Mesenchymal stem cell (in vitro differentiated cells and primary cell): ENCODE measurements at places on chromosomes 7 and 10.
A peak's percentile ranks its signal among the peaks of the same experiment; 100 is the strongest.

DNA sequence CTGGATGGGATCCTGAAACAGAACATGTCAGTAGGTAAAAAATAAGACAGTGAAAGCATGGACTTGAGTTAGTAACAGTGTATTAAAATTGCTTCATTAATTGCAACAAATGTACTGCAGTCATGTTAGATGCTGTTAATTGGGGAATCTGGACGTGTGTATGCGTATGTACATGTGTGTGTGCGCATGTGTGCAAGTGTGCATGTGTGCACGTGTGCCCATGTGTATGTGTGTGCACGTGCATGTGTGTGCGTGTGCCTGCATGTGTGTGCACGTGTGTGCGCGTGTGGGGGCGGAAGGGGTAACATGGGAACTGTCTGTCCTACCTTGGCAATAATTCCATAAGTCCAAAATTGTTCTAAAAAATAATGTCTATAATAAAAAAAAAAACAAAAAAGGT lies 67.3 kb downstream of the SMURF1 start:
- no peak for DNase-seq

DNA sequence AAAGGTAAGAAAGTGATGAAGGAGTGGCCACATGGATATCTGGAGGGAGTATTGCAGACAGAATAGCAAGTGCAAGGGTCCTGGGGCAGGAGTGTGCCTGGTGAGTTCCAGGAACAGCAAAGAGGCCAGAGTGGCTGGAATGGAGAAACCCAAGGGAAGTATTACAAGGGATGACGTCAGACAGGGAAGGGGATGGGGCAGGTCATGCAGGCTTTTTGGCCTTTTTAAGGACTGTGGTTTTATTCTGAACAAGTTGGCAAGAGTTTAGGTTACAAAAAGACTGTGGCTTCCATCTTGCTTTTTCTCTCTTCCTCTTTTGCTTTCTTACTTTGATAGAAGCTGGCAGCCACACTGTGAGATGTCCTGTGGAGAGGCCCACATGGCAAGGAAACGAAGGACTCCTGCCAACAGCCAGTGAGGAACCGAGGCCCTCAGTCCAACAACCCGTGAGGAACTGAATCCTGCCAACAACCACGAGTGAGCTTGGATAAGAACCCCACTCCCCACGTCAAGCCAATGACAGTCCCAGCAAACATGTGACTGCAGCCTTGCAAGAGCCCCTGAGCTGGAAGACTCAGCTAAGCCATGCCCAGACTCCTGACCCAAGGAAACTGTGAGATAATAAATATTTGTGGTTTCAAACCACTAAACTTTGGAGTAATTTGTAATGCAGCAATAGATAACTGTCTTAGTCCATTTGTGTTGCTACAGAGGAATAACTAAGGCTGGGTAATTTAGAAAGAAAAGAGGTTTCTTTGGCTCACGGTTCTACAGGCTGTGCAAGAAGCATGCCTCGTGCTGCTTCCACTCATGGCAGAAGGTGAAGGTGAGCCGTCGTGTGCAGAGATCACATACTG lies 19.8 kb upstream of the KDM7A start:
- DNase-seq = peak; percentile 63

- DNase-seq = peak; percentile 60
Measured at GRCh38 chr10:110530131-110530831, 32.6 kb downstream of the DUSP5 start.

- no peak for DNase-seq
Measured at GRCh38 chr10:21751341-21752310, 217.6 kb downstream of the MLLT10 start.

- DNase-seq = peak; percentile 73
Measured at GRCh38 chr10:35563261-35563891, 41.8 kb upstream of the GJD4 start.

GRCh38 chr10:14360515-14360914 lies 29.8 kb upstream of the FRMD4A start:
- DNase-seq = no peak

- DNase-seq = no peak
Measured at GRCh38 chr7:151595702-151596350, 76.1 kb upstream of the RHEB start.

DNA sequence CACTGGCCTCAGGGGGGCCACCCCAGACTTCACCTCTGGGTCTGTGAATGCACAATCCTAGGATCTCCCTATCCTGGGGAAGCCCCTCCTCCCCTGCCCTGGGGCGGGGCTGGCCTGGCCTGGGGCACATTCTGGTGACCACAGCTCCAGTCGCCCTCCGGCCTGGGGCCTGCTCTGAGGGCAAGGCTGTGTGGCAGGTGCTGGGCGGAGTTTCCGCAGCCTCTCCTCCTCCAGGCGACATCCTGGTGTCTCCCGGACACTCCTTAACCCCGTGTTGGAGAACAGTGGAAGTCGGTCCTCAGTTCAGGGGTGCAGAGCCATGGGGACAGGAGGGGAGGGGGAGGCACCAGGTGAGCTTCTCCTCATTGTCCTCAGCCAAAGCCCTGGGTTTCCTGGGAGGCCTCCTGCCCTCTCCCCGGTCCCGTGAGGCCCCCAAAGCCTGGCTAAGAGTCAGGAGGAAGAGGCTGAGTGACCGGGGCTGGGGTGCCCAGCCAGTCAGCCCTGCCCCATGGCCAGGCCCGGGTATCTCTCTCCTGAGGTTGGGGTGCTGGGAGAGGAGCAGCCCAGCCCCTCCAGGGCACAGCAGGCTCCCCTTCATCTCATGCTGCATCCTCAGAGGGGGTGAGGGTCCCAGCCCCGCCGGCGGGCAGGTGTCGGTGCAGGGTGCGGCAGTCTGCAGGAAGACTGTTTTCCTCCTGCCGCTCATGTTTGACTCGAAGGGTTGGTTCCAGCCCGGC lies 22.6 kb downstream of the UNCX start:
- no peak for DNase-seq

DNA sequence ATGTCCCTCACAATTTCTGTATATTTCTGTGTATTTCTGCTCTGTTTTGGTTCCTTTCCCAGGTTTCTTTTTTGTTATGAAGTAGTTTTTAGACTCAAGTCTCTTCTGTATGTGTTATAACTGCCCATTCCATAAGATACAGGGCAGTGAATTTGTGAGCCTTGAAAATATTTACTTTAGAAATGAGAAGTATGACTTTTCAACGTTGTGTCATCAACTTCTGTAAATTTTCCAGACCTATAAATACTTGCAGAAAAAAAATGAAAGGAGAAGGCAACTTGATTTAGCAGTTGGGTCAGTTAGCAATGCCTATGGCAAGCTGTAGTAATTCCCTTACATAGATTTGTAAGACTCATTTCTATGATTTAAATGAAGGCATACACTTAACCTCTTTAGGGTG lies 11.5 kb downstream of the EGFR start:
- no peak for DNase-seq

GRCh38 chr10:35574924-35575352 lies 30.2 kb upstream of the GJD4 start:
- DNase-seq = peak; percentile 91

- DNase-seq = no peak
Measured at GRCh38 chr10:18868919-18869318, 179.7 kb upstream of the MALRD1 start.

GRCh38 chr10:112195224-112195623 lies 11.7 kb upstream of the GPAM start:
- no peak for DNase-seq

DNA sequence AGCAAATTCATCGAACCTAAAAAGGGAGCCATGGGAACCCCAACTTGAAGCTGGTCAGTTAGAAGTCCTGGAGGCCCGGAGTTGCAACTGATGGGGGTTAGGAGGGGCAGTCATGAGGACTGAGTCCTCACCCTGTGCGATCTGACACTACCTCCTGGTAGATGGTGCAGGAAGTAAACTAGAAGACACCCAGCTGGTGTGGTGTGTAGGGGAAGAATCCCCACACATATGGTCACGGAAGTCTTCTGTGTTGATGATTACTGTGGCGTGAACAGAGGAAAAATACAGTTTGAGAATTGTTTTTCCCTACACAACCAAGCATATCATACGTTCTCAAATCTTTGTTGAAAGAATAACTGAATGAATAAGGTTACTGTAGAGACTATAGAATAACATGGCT lies 164.6 kb upstream of the KCTD7 start:
- DNase-seq = no peak

GRCh38 chr7:33932832-33933468 lies 27.6 kb downstream of the BMPER start:
- peak; percentile 80 for DNase-seq

GRCh38 chr10:48885376-48885775 lies 54.3 kb downstream of the LRRC18 start:
- DNase-seq = no peak

DNA sequence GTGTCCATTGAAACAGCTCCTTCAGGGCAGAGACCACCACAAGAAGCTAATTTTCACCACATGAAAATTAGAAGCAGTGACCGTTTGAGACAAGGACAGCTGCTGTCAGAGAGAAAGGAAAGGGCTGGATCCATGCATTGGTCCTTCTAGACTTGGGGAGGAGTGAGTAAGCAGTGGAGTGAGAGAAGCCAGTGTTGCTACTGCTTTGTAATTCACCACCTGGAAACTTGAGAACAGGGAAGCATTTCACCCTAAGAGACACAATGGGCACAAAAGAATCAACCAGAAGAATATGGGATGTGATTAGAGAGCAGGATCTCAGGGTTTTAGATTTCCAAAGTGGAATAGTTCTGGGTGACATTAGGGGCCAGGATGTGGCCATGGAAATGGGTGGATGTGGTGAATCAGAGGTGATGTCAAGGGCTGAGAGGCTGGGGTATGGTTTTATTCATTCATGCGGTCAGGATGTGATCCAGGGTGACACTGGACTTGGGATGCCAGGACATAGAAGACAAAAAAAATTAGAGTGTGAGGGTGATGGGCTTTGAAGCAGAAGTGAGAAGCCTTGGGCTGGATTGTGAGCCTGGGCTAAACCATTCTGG lies 61.6 kb downstream of the DENND11 start:
- no peak for DNase-seq

DNA sequence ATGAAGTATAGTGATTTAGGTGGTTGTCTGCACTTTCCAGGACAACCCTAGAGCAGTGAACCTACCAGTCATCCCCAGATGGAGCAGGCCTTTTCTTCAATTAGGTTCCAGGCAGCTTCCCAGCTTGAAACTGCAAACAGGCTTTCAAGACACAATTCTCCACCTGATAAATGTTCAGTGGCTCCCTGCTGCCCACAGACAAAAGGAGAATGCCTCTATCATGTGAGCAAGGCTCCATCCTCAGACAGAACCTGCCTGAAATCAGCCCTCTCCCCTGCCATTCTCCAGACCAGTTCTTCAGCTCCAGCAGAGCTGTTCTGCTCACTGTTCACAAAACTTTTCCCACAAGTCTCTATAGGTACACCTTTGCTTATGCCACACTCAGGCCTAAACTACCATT lies 22.1 kb downstream of the RELN start:
- no peak for DNase-seq

GRCh38 chr10:11338160-11338844 lies 273.1 kb downstream of the USP6NL start:
- DNase-seq = no peak

DNA sequence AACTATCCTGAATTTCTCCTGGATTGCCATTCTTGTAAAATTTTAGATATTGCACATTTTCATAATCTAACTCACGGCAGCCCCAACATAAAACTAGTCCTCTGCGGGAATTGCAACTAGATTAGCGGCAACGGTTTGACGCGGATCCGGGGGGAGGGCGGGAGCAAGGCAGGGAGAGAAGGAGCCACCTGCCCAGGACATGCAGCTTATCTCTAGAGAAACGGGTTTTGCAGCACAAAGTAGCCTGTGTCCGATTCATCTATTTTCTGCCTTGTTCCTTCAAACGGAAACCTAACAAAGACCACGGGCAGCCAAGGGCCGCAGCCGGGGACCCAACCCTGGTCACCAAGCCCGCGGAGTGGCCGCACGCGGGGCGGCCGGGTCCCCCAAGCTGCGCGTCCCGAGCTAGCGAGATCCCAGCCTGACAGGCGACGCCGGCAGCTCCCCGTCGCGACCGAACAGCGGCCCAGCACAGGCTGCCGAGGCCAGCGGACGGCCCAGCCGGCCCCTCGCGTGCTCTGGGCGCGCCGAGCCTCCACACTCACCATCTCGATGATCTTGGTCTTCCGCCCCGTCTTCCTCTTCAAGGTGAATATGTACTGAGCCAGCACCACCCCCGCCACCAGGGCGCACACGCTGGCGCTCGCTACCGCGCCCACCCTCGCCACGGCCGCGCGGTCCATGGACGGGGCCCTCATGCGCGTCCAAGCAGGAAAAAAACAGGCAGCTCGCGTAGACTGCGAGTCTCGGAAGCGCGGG lies at the start of gene NT5C3A:
NT5C3A (minus strand) TSS at position 754 of the 759 bp plus-strand sequence; CDS start at position 683, 71 bp downstream.
- peak; percentile 53 for DNase-seq

DNA sequence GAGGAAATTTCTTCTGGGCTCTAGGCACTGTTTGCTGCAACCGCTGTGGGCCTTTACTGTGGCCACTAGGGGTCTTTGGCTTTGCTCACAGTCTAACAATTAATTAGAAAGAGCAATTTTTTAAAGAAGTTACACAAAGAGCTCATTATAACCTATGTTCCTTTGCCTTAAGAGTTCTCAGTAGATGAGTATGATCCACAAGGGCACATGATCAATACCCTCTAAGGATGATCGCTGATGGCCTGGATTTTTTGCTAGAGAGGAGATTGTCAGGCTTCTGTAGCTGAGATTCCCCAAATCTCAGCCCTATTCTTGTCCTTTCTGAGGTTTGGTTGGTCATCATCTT lies 80.8 kb upstream of the RHOBTB1 start:
- peak; percentile 43 for DNase-seq

GRCh38 chr10:530717-531116 lies 158.8 kb downstream of the DIP2C start:
- DNase-seq = no peak

GRCh38 chr10:78868048-78868447 lies 200.7 kb upstream of the ZMIZ1 start:
- no peak for DNase-seq

DNA sequence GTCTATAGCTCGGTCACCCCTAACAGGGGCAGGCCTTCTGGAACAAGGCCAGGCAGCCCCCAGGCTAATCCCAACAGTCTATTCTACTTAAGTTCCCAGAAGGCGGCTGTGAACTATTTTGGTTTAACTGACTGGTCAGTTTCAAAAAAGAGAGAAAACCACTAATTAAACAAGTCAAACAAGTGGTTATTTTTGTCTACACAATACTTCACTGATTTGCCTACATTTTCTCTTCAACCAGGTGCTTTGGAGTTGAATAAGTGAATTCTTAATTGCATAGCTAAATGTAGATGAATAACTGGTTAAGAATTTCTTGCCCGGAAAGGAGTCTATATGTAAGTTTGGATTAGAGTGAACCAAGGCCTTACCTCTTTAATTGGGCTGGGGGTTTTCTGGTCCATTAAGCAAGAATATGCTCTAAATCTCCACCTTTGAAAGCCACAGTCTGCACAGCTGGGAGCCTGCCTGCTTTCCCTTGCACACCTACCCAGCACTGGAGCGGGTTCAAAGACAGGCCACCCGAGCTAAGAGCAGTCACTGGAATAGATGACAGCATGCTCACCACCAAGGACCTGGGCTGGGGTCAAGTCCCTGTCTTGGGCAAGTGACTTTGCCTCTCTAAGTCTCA lies 70.4 kb downstream of the TBXAS1 start:
- no peak for DNase-seq

- DNase-seq = no peak
Measured at GRCh38 chr10:60669501-60669900, 108.8 kb upstream of the CDK1 start.

GRCh38 chr7:45155941-45156340 lies 1.6 kb upstream of the RAMP3 start:
- DNase-seq = no peak
